ENCODE measurements at places on chromosomes 1 and 21. TPM values are rescaled to one million over a fixed set of nuclear protein-coding genes. Genes with fewer than 3 reads are reported as not detected.

The CELSR2 gene
- 38.7 TPM for total RNA-seq

The G0S2 gene
- 0.60 TPM for total RNA-seq

The BSND gene
- not detected for total RNA-seq

The NR1I3 gene
- total RNA-seq = not detected

The SOX13 gene
- total RNA-seq = 58.2 TPM

The BLACAT1 gene
- 6.3 TPM for total RNA-seq

The CYP4A11 gene
- not detected for total RNA-seq

The CYP2J2 gene
- total RNA-seq = 0.58 TPM

The THEM5 gene
- not detected for total RNA-seq

The HES3 gene
- not detected for total RNA-seq

The LMX1A gene
- 0.18 TPM for total RNA-seq

The KCNE2 gene
- total RNA-seq = 0.55 TPM

The GIPC2 gene
- 3.0 TPM for total RNA-seq

The NUP210L gene
- total RNA-seq = 0.05 TPM

The LRRC38 gene
- total RNA-seq = not detected

DNA sequence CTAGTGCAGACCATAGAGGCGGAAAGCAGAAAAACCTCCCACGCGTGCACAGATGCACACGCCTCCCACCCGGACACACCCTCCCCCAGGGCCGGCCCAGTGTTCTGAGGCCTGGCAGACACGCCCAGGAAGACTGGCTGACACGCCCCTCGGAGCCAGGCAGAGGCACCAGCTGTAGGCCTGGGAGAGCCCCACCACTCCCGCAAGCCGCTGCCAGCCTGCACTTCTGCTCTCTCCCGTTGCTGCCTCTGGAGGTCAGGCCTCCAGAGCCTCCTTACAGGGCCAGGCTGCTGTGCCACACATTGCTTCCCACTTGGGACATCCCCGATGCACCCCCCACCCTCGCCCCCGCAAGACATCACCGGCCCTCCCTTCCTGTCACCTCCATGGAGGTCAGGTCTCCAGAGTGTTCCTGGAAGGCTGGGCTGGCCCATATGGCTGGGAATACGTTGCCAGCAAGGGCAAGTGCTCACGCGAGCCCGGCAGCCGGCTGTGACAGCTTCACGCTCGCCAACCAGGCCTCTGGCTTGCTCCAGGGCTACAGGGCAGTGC lies 40.4 kb downstream of the CASZ1 start:
- H3K4me3 ChIP-seq = no peak overlapping the region
- DNase-seq = no peak
- H3K27me3 ChIP-seq = peaks cover 16% of the 10 kb centered on the region
- H3K36me3 ChIP-seq = no peaks in the 10 kb centered on the region
- H3K27ac ChIP-seq = no peak overlapping the region

GRCh38 chr1:179591253-179591591 lies 410 bp upstream of the TDRD5 start:
- H3K4me3 ChIP-seq = no peak overlapping the region
- no peaks in the 10 kb centered on the region for H3K36me3 ChIP-seq
- no peak for DNase-seq
- no peaks in the 10 kb centered on the region for H3K4me1 ChIP-seq
- peaks cover 36% of the 10 kb centered on the region for H3K27me3 ChIP-seq

- no peaks in the 10 kb centered on the region for H3K27me3 ChIP-seq
- H3K36me3 ChIP-seq = no peaks in the 10 kb centered on the region
- no peak overlapping the region for H3K27ac ChIP-seq
- no peak for DNase-seq
- no peak overlapping the region for H3K4me3 ChIP-seq
- H3K4me1 ChIP-seq = no peaks in the 10 kb centered on the region
Observed at GRCh38 chr21:35476621-35477395, 427.7 kb upstream of the RUNX1 start.

DNA sequence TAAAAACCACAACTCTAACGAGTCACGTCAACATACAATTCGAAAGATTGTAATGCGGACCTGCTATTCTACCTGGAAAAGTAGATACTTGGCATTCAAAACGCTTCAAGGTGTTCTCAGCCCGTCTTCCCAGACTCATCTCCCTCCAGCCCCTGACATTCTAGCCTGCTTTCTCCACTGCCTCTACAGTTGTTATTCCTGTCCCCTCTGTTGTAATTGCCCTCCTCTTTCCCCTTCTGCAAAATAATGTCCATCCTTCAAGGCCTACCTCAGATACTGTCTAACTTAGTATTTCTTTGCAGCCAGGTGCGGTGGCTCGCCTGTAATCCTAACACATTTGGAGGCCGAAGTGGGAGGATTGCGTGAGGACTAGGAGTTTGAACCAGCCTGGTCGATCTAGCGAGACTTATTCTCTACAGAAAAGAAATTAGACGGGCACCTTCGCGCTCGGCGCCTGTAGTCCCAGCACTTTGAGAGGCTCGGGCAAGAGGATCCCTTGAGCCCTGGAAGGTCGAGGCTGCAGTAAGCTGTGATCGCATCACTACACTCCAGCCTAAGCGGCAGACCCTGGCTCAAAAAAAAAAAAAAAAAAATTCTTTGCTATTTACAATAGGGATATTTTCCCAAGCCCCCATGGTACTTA lies 756 bp upstream of the RBM34 start:
- no peaks in the 10 kb centered on the region for H3K27me3 ChIP-seq
- H3K27ac ChIP-seq = peak overlapping the region; percentile 98
- no peak for DNase-seq
- H3K4me1 ChIP-seq = peaks cover 10% of the 10 kb centered on the region
- H3K4me3 ChIP-seq = peak overlapping the region; percentile 97

- peak overlapping the region; percentile 40 for H3K4me3 ChIP-seq
- no peak for DNase-seq
- H3K4me1 ChIP-seq = no peaks in the 10 kb centered on the region
- no peak overlapping the region for H3K27ac ChIP-seq
- no peaks in the 10 kb centered on the region for H3K36me3 ChIP-seq
Observed at GRCh38 chr1:112509660-112510178, 954 bp downstream of the WNT2B start.

- H3K4me1 ChIP-seq = no peaks in the 10 kb centered on the region
- H3K36me3 ChIP-seq = no peaks in the 10 kb centered on the region
- H3K27me3 ChIP-seq = peaks cover 7% of the 10 kb centered on the region
Observed at GRCh38 chr1:3731583-3732433, 20.4 kb upstream of the CCDC27 start.

DNA sequence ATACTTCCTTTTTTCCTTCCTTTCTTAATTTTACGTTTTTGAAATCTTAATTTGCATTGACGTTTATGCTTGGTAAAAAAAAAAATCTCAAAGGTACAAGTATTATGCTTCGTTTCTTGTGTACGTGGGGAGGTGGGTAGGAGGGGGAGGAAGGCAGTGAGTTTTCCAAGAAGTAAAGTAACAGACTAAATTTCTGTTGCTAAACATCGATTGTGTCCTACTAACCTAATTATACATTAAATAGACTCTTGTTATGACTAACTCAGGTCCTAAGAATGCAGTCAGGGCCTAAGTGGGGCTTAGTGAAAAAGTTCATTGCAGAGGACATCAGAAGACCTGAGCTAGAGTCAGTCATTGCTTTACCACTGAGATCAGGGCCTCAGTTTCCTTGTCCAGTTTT lies 17.5 kb downstream of the NEK7 start:
- H3K4me3 ChIP-seq = no peak overlapping the region
- peaks cover 37% of the 10 kb centered on the region for H3K4me1 ChIP-seq
- no peaks in the 10 kb centered on the region for H3K36me3 ChIP-seq
- no peaks in the 10 kb centered on the region for H3K27me3 ChIP-seq

- no peaks in the 10 kb centered on the region for H3K4me1 ChIP-seq
- no peak for DNase-seq
- no peaks in the 10 kb centered on the region for H3K36me3 ChIP-seq
- no peak overlapping the region for H3K27ac ChIP-seq
- no peaks in the 10 kb centered on the region for H3K27me3 ChIP-seq
Observed at GRCh38 chr1:101089613-101090338, 64.2 kb upstream of the DPH5 start.

DNA sequence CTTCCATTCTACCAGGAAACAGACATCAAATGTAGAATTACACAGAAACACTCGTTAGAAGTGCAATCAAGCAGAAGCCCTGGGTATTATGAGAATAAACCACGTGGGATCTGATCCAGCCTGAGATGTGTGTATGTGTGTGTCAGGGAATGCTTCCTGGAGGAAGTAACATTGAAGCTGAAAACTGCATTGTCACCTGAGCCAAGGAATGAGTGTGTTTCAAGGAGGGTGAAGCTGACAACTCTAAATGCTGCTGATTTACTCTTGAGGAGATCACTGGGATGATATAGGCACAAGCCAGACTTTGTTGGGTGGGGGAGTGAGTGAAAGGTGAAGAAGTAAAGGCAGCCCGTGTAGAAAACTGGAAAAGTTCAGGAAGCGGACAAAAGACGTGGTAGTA lies 27.6 kb downstream of the FAAH start:
- H3K27ac ChIP-seq = no peak overlapping the region
- peaks cover 42% of the 10 kb centered on the region for H3K27me3 ChIP-seq

DNA sequence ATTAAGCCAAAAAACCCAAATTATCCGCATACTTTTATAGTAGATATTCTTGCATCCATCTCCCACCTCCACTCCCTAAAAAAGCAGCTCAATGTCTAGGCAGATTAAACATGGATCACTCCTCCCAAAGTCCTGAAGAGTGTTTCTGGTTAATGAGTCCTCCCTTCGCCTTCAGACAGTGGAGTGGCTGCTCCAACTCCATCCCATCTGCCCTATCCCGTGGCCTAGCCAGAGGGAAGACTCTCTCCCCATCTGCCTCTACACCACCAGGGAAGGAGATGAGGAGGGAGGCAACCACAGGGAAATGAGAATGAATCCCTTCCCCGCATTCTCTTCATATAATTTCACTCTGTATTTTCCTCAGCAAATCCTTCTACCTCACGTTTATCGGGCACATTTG lies 103.8 kb downstream of the SLC45A1 start:
- H3K4me1 ChIP-seq = peaks cover 38% of the 10 kb centered on the region
- H3K4me3 ChIP-seq = no peak overlapping the region
- no peaks in the 10 kb centered on the region for H3K27me3 ChIP-seq
- peaks cover 4% of the 10 kb centered on the region for H3K36me3 ChIP-seq
- no peak for DNase-seq

- H3K4me1 ChIP-seq = peaks cover 8% of the 10 kb centered on the region
- H3K27me3 ChIP-seq = no peaks in the 10 kb centered on the region
- no peak overlapping the region for H3K4me3 ChIP-seq
- H3K36me3 ChIP-seq = peaks cover 12% of the 10 kb centered on the region
- no peak for DNase-seq
- H3K27ac ChIP-seq = no peak overlapping the region
Observed at GRCh38 chr1:230091473-230092231, 24.6 kb downstream of the GALNT2 start.
